ENCODE measurements at places on chromosomes 6 and 20.

- no peak for DNase-seq
Observed at GRCh38 chr6:43508481-43509141, 1.5 kb downstream of the LRRC73 start.

GRCh38 chr6:12735786-12736185 lies 19.2 kb downstream of the PHACTR1 start:
- no peak for DNase-seq

GRCh38 chr20:44279228-44279627 lies 31.8 kb downstream of the FITM2 start:
- no peak for DNase-seq

- DNase-seq: no peak
Observed at GRCh38 chr6:17705428-17705777, 1.3 kb downstream of the NUP153 start.

DNA sequence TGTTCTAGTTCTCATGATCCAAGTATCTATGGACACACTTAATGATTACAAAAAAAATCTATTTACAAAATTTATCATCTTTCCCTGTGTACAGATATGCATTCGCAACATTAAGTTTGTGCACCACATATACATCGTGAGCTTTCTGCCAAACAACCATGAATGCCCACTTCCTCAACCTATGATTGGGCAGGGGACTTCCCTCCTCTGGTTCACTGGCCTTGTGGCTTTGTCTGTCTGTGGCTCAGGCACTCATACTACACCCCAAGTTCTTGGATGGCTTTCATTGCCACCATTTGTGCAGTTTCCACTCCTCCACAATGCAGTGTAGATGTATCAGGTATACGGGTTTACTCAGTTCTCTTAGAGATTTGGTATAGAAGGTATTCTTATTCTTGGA lies 74.9 kb downstream of the HS3ST5 start:
- no peak for DNase-seq

DNA sequence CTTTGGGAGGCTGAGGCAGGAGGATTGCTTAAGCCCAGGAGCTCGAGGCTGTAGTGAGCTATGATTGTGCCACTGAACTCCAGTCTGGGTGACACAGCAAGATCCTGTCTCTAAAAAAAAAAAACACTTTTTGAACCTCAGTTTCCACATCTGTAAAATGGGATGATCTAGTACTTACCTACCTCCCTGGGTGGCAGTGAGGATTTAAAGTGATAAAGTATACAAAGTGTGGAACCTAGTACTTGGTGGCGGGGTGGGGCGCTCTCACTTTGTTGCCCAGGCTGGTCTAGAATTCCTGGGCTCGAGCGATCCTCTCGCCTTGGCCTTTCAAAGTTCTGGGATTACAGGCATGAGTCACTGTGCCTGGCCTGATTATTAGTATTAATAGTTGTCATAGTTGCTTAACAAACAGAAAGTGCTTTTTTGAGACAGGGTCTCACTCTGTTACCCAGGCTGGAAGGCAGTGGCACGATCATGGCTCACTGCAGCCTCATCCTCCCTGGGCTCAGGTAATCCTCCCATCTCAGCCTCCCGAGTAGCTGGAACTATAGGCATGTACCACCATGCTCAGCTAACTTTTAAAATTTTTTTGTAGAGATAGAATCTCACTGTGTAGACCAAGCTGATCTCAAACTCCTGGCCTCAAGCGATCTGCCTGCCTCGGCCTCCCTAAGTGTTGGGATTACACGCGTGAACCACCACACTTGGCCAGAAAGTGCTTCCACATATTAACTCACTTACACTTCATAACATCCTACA lies 7.0 kb upstream of the PLTP start:
- no peak for DNase-seq

DNA sequence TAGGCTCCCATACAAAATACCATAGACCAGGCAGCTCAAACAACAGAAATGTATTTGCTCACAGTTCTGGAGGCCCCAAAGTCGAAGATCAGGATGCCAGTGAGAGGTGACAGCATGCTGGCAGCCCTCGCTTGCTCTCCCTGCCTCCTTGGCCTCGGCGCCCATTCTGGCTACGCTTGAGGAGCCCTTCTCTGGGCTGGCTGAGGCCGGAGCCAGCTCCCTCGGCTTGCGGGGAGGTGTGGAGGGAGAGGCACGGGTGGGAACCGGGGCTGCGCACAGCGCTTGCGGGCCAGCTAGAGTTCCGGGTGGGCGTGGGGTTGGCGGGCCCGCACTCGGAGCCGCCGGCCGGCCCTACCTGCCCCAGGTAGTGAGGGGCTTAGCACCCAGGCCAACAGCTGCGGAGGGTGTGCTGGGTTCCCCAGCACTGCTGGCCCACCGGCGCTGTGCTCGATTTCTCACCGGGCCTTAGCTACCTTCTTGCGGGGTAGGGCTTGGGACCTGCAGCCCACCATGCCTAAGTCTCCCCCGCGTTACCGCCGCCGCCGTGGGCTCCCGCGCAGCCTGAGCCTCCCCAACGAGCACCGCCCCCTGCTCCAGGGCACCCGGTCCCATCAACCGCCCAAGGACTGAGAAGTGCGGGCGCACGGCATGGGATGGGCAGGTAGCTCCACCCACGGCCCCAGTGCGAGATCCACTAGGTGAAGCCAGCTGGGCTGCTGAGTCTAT lies 32.6 kb upstream of the SERPINB9 start:
- peak; percentile 52 for DNase-seq

DNA sequence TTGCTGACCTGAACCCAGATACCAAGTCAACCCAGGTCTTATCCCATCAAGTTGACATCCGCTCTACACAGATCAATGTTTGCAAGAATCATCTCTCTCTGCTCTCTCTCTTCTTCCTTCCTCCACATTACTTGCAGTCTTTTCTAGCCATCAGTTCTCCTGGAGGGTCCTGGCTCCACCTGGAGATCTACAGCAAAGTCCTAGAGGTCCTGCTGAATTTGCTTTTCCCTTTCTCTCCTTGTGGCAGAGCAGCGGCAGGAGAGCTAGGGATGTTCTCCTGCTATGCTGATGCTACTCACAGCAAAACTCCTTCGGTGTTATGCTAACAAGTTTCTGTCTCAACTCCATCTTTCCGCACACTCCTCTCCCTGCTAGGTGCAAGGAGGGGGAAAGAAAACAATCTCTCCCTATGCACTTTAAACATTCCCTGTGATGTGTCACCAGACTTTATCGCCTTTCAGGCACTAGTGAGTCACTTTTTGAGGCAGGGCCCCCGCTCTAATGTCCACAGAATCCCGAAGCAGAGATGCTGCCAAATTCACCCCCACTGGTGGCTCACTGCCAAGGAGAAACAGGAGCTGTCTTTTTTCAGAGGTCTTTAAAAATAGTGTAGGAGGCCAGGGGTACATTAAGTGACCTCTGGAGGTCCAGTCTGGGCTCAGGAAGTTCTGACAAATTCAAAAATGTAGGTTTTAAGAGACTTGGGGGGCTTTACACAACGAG lies 62.6 kb downstream of the FAM50B start:
- DNase-seq: no peak

- DNase-seq: no peak
Observed at GRCh38 chr20:8132484-8133309, 631 bp downstream of the PLCB1 start.

GRCh38 chr20:56460459-56460858 lies 8.0 kb upstream of the RTF2 start:
- no peak for DNase-seq

DNA sequence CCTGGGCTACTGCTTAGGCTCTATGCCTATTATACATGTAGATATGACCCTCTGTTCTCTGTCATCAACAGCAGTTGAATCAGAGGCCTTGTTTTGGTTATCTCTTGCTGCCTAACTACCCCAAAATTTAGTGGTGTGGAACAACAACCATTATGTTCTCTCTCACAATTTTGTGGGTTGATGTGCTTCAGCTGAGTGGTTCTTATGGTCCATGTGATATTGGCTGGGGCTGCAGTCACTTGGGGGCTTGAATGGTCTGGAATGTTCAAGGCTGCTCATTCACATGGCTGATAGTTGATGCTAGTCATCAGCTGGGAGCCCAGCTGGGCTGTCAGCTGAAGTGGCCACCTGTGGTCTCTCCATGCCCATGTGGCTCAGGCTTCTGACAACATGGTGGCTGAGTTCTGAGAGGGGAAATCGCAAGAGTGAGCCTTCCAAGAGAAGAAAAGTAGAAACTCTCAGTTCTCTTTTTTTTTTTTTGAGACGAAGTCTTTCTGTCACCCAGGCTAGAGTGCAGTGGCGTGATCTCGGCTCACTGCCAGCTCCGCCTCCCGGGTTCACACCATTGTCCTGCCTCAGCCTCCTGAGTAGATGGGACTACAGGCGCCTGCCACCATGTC lies 47.8 kb downstream of the SHLD1 start:
- DNase-seq: no peak

DNA sequence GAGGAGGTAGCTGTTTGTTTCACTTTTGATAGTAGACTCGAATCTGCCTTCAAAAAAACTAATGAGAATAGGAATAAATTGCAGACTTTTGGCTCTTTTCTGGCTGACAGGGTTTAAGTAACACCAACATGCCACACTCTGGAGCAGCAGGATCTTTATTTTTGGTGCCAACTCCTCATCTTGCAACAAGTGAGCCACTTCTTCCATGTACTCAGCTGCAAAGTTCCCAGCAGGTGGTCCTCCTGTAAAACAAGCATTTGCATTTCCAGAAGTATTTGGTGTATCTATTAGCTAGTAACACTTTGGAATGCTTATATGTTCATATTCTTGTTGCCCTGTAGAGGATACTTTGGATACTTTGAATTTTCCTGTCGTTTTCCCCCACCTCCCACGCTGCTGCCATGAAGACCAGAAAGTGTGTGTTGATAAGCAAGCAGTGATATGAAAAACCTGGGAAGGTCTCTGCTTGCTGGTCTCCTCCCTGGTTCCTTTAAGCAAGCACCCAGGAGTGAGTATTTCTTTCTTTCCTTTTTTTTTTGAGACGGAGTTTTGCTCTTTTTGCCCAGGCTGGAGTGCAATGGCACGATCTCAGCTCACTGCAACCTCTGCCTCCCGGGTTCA lies 1.0 kb downstream of the ARMH2 start:
- DNase-seq: no peak

GRCh38 chr6:30720738-30721197 lies 616 bp downstream of the TUBB start:
- no peak for DNase-seq

DNA sequence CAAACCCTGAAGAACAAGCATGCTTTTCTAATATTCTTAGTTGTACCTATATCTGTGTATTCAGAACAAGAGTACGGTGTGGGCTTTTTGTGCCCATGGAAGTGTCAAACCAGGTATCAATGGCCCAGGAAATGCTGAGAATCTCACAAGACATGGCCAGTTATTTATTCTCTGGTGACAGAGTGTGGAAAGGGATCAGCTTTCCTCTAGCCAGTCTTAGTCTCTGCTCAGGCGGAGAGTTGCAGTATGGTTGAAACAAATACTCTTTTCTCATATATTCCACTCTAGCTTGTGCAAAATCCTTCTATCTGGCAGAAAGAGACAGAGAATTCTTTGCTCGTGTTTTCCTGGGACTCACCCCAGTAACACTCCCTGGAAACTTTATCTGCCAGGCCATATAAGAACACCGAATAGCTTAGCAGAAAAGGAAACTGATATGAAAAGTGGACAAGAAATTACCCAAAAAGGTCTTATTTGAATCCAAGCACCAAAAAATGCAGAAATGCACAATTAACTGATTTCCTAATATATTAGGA lies 173.3 kb upstream of the RSPO3 start:
- DNase-seq: no peak

DNA sequence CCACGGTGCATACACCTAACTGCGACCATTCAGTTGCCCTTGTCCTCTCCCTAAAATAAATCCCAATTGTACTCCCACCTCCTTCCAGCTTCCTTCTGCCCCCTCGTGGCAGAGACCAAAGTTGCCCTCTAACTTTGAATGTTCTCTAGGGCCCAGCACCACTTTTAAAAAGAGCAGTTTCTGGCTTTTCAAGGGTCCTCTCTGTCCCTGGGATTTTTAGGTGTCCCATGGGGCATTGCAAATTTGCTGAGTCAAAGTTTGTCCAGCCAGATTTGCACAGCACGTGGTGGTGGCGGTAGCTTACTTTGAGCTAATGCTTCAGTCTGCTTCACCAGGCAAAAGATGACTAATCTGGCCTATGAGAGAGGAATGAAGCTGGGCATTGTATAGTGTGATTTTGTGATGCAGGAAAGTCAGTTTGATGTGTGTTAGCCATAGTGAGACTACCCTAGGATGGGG lies 100.2 kb downstream of the PERP start:
- no peak for DNase-seq

GRCh38 chr6:79421707-79422484 lies 115.3 kb downstream of the LCA5 start:
- no peak for DNase-seq

GRCh38 chr6:11810039-11810541 lies 31.5 kb upstream of the ADTRP start:
- no peak for DNase-seq

- peak; percentile 29 for DNase-seq
Observed at GRCh38 chr20:50737352-50737751, 6.0 kb downstream of the PARD6B start.

- DNase-seq: no peak
Observed at GRCh38 chr6:110703010-110703905, 112.0 kb downstream of the CDK19 start.

DNA sequence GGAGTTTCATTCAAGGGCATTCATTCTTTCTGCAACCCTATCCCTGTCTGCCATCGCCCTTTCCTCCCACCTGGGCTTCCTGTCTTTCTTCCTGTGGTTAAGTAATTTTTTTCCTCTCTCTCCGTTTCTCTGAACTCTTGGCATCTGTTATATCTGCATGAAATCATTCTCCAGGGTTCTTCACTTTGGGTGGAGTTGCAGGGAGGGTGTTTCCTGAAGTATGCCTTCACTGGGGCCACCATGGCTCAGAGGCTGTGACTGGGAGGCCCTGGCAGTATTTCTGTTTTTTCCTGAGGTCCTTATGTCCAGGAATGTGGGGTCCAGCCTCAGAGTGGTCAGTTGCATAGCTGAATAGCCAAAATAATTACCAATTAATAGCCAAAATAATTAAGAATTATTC lies 137.2 kb downstream of the SLC35F1 start:
- DNase-seq: no peak

DNA sequence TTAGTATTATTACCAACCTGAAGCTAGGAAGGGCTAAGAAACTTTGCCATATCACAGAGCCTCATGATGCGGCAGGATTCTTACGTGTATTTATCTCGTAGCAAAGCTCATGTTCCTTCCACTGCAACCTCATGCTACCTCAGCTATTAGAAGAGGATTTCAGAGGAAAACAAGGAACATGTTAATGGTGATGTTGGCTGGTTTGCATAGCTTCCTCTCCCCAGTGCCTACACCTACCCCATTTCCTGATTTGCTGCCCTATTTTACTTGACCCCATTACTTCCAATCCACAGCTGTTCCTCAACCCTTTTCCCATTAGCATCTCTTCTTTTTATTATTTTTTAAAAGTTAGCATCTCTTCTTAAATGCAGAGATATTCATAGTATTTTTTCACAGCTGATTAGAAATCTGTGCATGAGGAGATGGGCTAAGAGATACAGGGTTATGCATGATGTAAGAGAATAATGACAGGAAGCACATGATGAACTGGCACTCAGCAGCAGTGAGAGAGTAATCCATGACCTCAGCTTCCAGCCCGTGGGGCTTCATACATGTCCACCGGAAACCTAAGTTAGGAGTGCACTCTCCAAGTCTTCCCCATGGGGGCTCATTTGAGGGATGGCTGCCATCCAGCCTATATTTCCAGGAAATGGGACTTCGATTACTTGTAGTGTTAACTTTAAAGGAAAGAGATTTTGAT lies 106.1 kb upstream of the ASF1A start:
- no peak for DNase-seq

- no peak for DNase-seq
Observed at GRCh38 chr6:52138284-52138683, 47.9 kb upstream of the IL17A start.
